ENCODE measurements at places on chromosomes 4 and X.

DNA sequence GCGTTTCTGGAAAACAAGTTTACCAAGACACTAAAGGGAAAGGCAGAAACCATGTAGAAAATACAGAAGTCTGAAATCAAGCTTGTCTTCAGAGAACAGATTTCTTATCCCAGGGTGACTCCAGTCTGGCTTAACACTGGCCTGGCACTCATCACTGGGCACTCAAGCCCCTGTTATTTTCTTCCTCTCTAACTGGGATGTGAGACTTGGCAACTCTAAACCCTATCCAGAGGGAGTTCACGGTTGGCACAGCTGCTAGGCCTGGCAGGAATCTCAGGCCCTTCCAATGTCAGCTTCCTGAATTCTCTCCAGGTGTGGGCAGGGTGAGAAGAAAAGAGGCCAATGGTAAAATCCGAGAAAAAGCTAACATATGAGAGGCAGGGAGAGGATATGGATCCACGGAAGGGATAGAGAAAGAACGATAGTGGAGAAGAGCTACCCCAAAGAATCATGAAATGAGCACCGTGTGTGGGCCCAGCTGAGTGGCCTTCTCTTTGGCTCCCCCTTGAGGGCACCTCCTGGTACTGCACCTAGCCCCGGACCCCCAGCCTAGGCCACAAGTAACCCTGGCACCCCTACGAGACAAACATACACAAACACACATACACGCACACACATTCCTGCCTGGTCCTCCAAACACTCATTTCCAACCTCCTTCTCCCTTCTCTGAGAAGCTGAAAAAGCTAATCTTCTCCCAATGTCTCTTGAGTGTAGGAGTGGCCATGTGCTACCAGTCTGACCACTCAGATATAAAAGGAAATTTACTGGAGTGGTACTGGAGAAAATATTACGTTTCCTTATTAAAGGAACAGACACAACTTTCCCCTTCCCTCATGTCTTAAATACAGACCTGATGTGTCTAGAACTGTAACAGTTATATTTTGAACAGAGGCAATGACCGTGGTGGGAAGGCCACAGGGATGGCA, 16.6 kb upstream of the PTCHD1 start:
- peak; percentile 23 for DNase-seq

GRCh38 chr4:104941661-104942062, 205.0 kb upstream of the TET2 start:
- DNase-seq: no peak

GRCh38 chr4:94232519-94232918, 24.9 kb downstream of the SMARCAD1 start:
- DNase-seq: no peak

- no peak for DNase-seq
Observed at GRCh38 chr4:8675383-8675782, 82.8 kb downstream of the CPZ start.

DNA sequence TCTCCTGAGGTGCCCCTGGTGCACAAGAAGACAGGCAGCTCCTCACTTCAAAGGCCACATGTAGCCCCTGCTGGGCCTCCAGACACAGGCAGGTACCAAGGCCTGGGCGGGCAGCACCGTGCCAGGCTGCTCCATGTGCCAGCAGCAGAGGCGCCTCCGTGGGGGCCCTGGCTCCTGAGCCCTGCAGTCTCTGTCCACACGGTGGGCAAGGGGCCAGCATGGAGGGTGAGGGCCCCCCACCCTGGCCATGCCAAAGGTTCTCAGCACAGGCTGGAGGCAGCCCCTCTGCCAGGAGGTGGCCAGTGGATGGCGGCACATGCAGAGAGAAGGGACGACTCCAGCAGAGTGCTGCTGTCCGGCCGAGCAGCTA, 72.6 kb downstream of the FAM53A start:
- DNase-seq: no peak

GRCh38 chr4:2843941-2844584, 419 bp downstream of the ADD1 start:
- DNase-seq: no peak

DNA sequence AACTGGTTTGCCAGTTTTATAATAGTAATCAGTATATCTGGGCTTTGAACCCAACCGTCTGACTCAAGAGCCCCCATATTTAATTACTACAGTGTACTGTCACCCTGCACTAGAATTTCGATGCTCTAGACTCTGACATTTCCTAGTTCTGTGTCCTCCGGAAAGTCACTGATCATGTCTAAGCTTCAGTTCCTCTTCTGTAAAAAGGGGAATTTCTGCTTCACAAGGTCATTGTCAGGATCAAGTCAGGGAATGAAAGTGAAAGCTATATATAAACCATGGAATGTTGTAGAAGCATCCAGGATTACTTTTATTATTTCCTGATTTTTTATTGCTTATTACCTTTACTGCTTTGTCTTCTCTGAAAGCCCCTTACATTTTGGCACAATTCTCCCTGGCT, 4.0 kb upstream of the KCNIP4 start:
- DNase-seq: no peak

- DNase-seq: no peak
Observed at GRCh38 chr4:168521721-168522120, 24.9 kb downstream of the PALLD start.

- DNase-seq: no peak
Observed at GRCh38 chrX:20654596-20655106, 387.9 kb upstream of the RPS6KA3 start.

DNA sequence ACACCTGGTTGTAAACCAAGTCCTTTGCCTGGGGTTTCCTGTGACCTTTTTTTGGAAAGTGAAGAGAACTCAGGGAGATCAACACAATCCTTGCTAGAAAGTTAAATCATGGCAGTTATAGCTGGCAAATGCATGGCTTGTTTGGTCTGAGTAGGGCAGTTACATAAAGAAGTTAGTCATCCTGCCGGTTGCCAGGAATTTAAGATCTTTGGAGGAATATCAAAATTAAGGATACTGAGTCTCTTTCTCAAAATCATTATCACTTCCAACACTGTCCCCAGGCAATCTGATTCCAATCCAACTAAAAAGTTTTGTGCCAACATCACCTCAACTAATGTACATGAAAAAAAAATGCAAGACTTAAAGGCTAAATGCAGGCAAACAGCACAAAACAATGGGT, 40.3 kb downstream of the C4orf54 start:
- no peak for DNase-seq

- DNase-seq: no peak
Observed at GRCh38 chrX:24231131-24231540, 81.6 kb downstream of the ZFX start.

DNA sequence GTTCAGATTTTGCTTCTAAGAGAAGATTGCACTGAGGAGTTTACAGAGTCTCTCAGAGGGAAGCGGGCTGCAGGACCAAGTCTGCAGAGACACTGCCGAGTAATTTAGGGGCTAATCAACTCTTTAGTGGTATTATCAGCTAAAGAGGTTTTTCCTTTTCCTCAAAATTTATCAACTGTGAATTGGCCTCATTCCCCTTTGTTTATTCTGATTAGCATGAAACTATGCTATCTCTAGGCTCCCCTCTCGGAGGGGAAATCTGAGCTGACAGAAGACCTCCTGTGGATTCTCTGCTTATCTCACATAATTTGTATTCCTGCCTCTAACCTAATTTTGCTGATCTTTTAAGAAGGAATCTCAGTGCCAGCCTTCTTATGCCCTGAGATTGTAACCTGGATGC, 201.0 kb downstream of the DCTD start:
- DNase-seq: no peak
